ENCODE measurements at places on chromosomes 1 and 21.

GRCh38 chr1:5686925-5687706, 305.1 kb downstream of the NPHP4 start:
- no peak for DNase-seq

DNA sequence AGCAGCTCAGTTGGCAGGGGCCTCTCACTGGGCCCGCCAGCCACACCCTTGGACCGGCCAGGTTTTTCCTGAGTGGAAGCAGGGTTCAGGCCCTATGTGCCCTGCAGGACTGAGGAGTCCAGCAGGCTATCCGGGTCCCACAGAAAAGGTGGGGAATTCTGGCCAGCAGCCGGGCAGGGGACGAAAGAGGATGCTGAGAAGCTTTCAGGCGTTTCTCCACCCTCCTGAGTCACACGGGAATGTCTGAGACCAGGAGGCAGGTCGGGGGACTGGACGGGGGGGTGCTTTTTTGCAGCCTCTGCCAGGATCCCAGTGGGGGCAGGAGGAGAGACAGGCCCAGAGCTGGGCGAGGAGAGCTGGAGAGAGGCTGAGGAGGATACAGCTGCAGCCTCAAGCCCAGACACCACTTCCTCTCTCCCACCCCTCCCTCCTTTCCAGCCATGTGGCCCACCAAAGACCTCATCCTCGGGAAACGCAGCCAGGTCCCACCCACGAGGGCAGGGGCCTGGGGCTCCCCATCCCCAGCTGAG, 105.4 kb downstream of the SPSB1 start:
- no peak for DNase-seq

DNA sequence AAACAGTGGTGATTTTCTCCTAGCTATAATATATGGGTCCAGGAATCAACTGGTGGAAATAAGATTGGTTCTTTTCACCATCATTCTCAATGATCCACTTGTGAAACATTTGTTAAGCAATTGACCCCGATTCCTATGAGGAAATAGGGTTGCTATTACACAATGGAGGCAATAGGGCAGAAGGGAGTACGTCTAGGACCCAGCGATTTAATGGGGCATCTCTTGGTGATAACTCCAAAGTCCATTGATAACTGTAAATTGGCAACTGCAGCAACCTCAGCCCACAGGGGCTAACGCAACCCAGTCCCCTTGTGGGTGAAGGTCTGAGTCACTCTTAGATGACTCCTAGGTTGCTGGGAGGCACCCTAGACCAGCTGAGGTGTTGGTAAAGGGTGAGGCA, 62.5 kb upstream of the BARHL2 start:
- no peak for DNase-seq

DNA sequence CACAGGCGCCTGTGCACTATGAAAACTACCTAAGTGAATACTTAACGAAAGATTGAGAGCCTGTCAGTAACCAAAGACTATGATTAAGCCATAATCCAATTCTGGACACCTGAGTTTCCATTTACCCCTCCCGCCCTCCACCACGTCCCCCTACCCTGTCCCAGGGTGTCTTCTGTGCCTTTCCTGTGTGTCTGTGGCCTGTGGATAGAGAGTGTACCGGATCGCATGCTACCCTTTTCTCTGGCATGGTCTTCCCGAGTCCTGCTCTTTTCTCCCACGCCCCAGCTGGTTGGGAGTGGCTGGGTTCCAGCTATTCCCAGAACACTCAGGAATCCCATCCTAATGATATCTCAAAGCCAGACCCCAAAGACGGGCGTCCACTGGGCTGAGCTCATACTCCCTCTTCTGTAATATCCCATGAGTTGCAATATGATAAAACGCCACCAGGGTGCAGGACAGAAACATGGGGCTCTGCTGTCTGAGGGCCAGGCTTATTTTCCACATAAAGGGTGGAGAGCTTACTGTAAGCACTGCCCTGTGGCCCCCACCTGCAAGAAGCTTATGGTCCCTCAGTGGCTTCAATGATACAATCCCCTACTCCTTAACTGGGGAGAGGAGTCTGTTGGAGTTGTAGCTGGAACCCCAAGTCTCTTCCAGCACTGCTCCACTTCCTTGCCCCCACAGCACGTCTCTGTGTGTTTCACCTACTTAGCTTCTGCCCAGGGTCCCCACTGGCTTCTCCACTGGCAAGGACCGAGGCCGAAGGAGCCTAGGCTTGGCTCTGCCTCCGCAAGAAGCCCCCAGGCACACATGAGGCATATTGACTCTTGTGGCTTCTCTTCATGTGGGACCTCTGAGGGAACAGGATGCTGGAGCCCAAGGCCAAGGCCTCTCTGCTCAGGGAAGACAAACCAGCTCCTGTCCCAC, 17.6 kb upstream of the ALX3 start:
- peak; percentile 48 for DNase-seq

DNA sequence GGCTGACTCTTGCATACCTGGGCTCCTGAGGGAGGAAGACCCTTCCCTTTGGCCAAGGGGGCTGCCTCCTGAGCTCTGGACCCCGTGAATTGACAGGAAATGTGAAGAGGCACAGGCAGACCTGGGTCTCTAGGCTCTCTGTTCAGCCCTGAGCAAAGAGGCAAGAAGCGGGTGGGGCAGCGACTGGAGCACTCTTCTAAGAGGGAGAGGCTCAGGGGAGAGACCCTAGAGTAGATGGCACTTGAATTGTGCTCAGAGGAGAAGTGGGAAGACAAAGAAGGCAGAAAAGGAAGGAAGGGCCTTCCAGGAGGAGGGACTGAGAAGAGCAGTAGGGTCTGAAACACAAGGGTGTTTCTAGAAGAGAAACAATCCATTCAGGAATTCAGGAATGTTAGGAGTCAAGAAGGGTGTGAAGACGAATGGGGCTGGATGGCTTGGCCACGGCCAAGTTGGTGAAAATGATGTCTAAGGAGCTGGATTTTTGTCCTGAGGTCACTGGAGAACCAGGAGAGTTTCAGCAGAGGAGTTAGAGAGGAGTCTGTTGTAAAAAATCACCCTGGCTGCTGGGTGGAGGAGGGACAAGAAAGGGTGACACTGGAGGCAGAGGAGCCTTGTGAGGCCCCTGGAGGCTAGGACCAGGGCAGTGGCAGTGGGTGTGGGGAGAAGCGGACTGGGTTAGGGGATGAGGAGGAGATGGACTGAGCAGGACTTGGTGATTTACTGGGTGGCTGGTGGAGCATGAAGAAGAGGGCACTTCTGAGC, 5.3 kb downstream of the TIE1 start:
- no peak for DNase-seq

DNA sequence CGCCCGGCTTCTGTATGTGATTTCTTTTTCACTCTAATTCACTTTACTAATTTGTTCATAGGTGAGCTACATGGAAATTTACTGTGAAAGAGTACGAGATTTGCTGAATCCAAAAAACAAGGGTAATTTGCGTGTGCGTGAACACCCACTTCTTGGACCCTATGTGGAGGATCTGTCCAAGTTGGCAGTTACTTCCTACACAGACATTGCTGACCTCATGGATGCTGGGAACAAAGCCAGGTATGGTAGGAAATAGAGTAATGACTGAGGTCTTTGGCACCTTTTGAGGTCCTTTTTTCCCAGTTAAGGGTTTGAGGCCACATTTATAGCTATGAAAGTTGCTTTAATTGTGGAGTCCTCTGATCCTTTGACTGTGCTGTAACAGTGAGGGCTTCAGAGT, 56.9 kb downstream of the KIF1B start:
- DNase-seq, result no peak

DNA sequence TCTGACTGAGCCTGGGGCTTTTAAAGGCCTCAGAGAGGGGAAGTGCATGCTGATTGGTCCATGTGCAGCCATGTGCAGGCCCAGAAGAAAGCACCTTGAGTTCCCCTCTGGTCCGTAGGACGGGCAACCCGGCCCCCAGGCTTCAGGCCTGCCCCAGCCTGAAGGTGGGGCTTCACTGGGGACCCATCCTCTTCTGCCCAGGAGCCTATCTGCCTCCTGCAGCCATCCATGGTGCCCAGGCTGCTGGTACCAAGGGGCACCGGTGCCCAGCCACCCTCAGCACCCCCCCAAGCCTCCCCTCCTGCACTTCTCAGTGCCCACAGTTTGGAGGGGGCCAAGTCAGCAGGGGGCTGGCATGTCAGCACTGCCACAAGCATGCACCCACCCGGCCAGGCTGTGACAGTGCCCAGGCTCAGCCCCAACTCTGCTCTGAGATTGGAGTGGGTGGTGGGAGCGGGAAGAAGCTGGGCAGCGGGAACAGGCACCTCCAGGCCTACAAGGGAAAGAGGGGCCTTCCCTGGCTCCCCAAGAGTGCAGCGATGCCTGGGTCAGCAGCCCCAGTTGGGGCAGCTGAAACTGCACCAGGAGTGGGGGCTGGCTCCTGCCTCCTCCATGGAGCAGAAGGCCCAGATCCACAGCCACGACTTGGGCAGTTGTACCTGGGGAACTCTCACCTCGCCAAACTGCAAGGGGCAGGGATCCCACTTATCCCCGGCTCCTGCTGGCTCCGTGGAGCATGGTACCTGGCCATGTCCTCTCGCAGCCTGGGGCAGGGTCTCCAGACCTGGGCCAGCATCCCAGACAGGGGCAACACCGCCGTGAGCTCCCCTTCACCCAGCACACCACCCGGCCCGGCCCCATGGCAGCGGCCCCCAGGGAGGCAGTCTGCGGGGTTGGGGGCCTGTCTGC, 11.7 kb downstream of the COL6A2 start:
- no peak for DNase-seq

DNA sequence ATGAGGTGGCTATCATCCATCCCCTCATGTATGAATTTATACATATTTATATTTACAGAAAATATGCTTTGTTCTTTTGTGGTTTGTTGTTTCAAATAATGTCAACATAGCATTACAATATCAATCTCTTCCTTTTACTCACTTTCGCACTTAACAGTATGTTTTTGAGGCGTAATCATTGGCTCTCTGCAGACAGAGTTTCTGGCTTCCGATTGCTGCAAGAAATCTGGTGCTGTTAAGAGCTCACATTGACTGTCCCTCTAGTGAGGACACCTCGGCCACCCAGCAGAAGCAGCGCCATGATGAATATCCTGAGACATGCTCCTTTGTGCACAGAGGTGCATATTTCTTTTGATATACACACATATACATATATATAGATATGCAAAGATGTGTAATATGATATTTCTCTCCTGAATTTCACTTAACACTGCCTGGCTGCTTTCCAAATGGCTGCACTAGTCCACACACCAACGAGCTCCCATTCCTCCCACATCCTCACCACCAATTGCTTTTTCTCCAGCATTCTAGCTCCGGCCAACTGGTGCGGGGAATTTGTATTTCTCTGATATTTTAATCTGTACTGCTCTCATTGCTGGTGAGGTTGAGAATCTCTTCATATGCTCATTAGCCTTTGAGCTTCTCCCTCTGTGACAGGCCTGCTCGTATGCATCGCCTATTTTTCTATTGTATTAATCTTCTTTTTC, 248.4 kb downstream of the SIPA1L2 start:
- DNase-seq, result no peak

GRCh38 chr1:2494323-2494693, 18.2 kb downstream of the PLCH2 start:
- DNase-seq, result no peak

GRCh38 chr1:231241750-231242149, 738 bp downstream of the GNPAT start:
- no peak for DNase-seq

- DNase-seq, result no peak
Observed at GRCh38 chr1:147852706-147853225, 49.8 kb upstream of the GJA8 start.

- peak; percentile 58 for DNase-seq
Observed at GRCh38 chr1:41416552-41417334, 55.5 kb downstream of the FOXO6 start.

GRCh38 chr1:18530587-18531502, 50.1 kb downstream of the KLHDC7A start:
- DNase-seq, result peak; percentile 56

- no peak for DNase-seq
Observed at GRCh38 chr1:228144993-228145343, 4.8 kb upstream of the GJC2 start.

GRCh38 chr1:51518586-51519047, 449 bp downstream of the EPS15 start:
- no peak for DNase-seq

- no peak for DNase-seq
Observed at GRCh38 chr1:229411434-229412055, 22.3 kb downstream of the ACTA1 start.

DNA sequence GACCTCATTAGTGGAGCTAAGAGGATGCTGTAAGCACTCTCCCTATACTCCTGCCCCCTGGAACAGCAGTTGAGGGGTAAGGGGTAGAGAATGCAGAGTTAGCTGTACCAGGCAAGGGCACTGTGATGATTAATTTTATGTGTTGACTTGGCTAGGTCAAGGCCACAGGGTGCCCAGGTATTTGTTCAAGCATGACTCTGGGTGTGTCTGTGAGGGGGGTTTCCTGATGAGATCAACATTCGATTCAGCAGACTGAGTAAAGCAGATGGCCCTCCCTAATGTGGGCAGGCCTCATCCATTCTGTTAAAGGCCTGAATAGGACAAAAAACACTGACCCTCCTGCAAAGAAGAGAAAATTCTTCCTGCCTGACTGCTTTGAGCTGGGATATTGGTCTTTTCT, 110.8 kb downstream of the KCND3 start:
- no peak for DNase-seq

Data from CMK (cell line).